CD8-positive, alpha-beta memory T cell (primary cell): ENCODE measurements at places on chromosomes 12 and 14. TPM values are rescaled to one million over a fixed set of nuclear protein-coding genes. Genes with fewer than 3 reads are reported as not detected.

- DNase-seq = no peak
- H3K4me3 ChIP-seq = no peak overlapping the region
- no peaks in the 10 kb centered on the region for H3K4me1 ChIP-seq
Observed at GRCh38 chr12:15956413-15957185, 45.5 kb downstream of the DERA start.

DNA sequence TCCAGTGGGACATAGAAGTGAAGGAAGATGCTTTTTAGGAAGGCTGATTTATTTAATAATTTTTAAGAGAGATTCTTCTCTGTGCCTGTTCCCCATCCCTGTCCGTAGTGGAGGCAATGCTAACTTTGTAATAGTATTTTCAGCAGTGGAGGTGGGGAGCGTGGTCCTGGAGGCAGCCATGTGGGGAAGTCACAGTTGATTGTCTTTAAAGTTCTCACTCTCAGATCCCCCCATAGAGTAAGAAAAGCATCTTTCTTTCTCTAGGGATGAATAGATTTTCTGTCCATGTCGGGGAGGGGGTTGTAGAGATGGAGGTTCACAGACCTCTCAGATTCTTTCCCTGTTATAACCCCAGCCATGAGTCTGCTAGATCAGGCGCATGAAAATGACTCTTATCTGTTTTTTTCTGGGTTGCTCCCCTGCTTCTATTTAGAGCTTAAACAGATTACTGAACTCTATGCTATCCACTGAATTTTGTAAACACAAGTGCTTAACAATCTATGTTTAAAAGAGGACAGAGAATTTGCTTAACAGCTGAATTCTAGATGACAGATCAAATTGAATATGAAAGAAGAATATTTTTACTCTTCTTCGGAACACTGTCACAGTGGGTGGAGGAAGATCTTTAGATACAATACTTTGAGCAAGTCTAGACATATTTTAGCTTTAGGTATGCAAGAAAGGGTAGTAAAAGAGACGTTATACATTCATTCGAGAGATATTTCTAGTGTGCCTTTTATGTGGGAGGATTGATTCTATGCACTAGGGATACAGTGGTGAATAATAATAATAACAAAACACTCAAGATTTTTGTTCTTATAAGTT, 25.3 kb downstream of the TMEM117 start:
- no peak overlapping the region for H3K27ac ChIP-seq
- no peak for DNase-seq
- H3K4me1 ChIP-seq = no peaks in the 10 kb centered on the region

DEPDC4 gene
- total RNA-seq = 1.4 TPM

GRCh38 chr12:13594731-13595514, 386.5 kb downstream of the GRIN2B start:
- H3K4me3 ChIP-seq = no peak overlapping the region
- DNase-seq = no peak
- no peaks in the 10 kb centered on the region for H3K36me3 ChIP-seq

ZDHHC22 gene
- total RNA-seq = not detected

DNA sequence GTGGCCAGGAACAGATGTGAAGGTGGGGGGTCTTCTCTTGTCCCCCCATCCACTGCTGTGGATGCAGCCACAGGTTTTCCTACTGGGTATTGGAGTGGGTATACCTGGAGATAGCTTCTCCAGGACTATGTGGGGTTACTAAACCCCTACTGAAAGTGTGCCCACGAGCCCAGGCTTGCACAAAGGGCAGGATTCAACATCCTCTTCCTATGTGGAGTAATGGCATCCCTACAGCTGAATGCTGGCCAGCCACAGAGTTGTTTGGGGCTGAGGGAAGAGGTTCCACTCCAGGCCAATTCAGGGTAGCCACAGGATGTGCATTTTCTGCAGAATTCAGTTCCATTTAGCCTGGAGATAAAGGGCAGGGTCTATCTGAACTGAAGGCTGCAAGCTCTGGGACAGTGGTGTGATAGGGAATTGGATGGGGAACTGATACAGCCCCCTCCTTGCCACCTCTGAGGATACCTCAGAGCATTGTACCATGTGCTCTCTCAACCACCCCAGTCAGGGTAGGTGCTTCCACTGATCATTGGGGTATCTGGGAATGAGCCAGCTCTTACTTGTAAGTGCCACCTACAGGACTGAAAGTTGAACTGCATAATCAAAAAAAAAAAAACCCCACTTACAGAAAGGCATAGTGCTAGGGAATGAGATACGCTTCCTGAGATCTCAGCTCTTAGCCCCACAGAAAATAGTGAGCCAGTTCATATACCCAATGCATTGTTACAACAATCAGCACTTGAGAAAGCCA, 187.1 kb downstream of the KITLG start:
- H3K27ac ChIP-seq = no peak overlapping the region
- no peaks in the 10 kb centered on the region for H3K4me1 ChIP-seq
- no peak for DNase-seq
- no peaks in the 10 kb centered on the region for H3K27me3 ChIP-seq
- H3K36me3 ChIP-seq = no peaks in the 10 kb centered on the region
